ENCODE measurements at places on chromosomes 1 and 21. TPM values are rescaled to one million over a fixed set of nuclear protein-coding genes. Genes with fewer than 3 reads are reported as not detected.
A peak's percentile ranks its signal among the peaks of the same experiment; 100 is the strongest.

GRCh38 chr1:1079408-1080121 is 5.5 kb upstream of the RNF223 start:
- H3K36me3 ChIP-seq: peaks cover 11% of the 10 kb centered on the region
- no peaks in the 10 kb centered on the region for H3K27me3 ChIP-seq
- DNase-seq: peak; percentile 90
- peak overlapping the region; percentile 59 for H3K27ac ChIP-seq

DNA sequence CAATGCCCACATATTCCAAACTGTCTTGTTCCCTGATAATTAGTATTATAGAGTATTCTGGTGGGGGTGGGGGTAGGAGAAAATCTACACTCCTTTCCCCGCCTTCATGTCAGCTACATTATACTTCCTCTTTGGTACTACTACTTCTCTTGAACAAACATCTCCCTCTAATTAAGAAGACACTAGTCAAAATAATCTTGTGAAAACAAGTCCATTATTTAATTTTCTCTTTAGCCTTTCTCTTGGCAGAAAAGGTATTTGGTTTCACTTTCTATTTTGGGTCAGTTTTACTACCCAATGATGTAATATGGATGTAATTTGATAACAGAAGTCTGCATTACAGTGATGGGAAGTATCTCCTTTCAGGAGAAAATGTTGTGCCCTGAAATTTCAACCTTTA is 22.5 kb downstream of the NTMT2 start:
- no peaks in the 10 kb centered on the region for H3K4me1 ChIP-seq
- no peak overlapping the region for H3K27ac ChIP-seq
- H3K27me3 ChIP-seq: no peaks in the 10 kb centered on the region
- H3K36me3 ChIP-seq: no peaks in the 10 kb centered on the region
- DNase-seq: no peak
- H3K4me3 ChIP-seq: no peak overlapping the region

DNA sequence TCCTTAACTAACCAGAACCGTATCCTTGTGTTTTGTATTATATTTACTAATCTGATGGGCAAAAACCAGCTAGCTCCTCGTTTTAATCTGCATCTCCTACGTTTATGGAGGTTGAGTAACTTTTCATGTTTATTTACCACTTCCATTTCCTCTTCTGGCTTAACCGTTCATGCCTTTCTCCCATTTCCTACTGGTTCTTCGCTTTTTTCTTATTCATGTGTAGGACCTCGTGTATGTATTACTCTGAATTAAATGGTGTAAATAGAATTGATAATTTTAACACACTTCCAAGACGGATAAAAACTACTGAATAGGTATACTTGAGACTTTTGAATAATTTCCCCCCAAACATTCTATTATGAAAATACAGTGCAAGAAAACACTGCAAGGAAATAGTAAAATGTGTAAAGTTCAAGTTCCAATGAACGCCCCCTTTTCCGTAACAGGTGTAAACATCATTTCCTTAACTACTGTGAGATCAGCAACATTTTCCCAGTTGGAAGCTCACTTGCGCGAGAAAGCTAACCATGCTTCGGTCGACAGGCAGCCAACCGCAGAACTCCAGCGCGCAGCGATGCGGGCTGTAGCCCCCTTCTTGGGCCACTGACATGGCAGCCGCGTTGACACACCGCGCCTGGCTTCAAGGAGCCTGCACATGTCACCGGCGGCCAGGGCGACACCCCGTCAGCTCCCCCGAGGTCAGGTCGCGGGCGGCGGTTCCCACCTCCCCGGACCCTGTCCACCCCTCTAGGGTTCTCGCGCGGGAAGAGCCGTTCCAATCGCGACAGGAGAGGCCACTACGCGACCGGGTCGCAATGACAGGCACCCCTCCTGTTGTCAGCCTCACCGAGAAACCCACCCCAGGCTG is 816 bp downstream of the EDEM3 start:
- DNase-seq: peak; percentile 56
- H3K27ac ChIP-seq: peak overlapping the region; percentile 94
- no peaks in the 10 kb centered on the region for H3K27me3 ChIP-seq
- H3K4me3 ChIP-seq: peak overlapping the region; percentile 83
- peaks cover 23% of the 10 kb centered on the region for H3K4me1 ChIP-seq

DNA sequence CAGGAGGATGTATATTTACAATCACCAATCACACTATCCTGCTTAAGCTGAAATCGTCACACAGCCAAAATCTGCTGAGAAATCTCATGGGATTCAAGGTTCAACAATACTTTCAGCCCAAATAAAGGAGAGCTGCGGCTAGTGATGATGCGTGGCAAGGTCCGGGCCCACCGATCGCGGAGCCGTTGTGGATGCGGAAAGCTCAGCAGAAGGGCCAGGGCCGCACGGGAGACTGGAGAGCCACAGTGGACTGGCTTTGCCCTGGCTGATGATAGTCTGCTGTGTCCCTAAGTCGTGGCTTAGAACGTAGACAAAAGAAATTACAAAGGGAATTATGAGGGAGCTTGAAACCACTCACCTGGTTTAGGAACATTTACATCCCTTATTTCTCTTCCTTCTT is 48.0 kb upstream of the SSX2IP start:
- H3K4me3 ChIP-seq: no peak overlapping the region
- no peak overlapping the region for H3K27ac ChIP-seq
- H3K4me1 ChIP-seq: no peaks in the 10 kb centered on the region
- H3K27me3 ChIP-seq: no peaks in the 10 kb centered on the region
- H3K36me3 ChIP-seq: no peaks in the 10 kb centered on the region

DNA sequence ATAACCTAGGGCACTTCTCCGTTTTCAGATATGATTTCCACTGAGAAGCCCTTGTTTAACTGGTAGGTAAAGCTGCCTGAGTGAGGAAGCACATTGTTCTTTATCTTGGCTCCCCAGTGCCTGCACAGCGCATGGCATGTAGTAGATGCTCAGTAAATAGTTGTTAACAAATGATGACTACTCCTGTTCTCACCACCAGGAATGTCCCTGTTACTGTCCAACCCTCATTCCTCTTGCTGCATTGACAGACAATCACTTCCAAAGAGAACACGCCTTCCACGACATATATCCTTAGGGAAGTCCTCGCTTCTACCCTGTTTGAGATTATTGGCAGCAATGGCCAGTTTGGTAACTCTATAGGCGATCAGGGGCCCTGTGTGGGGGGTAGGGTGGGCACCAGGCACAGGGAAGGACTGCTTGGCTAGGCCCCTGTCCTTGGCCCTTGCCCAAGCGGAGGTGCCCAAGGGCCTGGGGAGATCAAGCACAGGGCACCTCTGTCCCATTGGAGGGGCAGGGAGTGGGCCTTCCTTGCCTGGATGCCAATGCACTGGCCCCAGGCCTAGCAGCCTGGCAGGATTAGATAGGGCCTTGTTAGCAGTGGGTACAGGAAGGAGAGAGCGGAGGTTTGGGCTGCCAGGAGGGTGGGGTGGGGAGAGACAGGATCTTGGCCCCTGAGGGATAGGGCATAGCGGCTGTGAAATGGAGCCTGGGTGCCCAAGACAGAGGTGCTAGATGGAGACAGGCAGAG is 10.2 kb downstream of the NES start:
- H3K4me3 ChIP-seq: no peak overlapping the region
- H3K27me3 ChIP-seq: no peaks in the 10 kb centered on the region
- no peaks in the 10 kb centered on the region for H3K36me3 ChIP-seq
- DNase-seq: no peak
- peak overlapping the region; percentile 85 for H3K27ac ChIP-seq
- H3K4me1 ChIP-seq: peaks cover 71% of the 10 kb centered on the region

- H3K27me3 ChIP-seq: no peaks in the 10 kb centered on the region
- H3K4me1 ChIP-seq: peaks cover 8% of the 10 kb centered on the region
- no peak overlapping the region for H3K27ac ChIP-seq
- no peak for DNase-seq
Observed at GRCh38 chr1:201685485-201685884, 143.5 kb upstream of the IPO9 start.

- H3K4me1 ChIP-seq: peaks cover 19% of the 10 kb centered on the region
- H3K27ac ChIP-seq: no peak overlapping the region
- no peak overlapping the region for H3K4me3 ChIP-seq
- H3K36me3 ChIP-seq: peaks cover 13% of the 10 kb centered on the region
- peaks cover 38% of the 10 kb centered on the region for H3K27me3 ChIP-seq
Observed at GRCh38 chr1:229436201-229436600, 2.3 kb upstream of the ACTA1 start.

DNA sequence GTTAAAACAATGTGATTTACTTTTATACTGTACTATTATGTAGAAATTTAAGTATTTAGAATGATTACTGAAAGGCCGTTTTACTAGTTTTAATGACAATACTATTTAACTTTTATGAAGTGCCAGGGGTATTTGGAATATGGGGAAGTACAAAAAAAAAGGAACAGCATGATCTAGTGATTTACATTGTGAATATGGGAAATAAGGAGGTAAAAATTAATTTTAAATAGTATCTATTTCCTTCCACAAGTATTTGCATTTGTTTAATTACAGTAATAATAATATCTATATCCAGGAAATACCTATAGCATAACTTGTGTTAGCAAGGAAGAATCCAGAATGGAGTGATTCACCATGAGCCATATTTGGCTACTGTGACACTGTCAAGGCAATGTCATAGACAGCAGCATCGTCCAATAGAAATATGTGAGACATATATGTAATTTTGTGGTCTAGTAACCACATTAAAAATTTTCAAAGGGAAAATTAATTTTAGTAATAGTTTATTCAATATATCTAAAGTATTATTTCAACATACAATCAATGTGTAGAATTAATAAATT is 22.0 kb downstream of the CNST start:
- H3K4me1 ChIP-seq: peaks cover 19% of the 10 kb centered on the region
- no peak for DNase-seq
- peaks cover 5% of the 10 kb centered on the region for H3K36me3 ChIP-seq
- peak overlapping the region; percentile 39 for H3K27ac ChIP-seq

- peaks cover 11% of the 10 kb centered on the region for H3K36me3 ChIP-seq
- peaks cover 37% of the 10 kb centered on the region for H3K4me1 ChIP-seq
- no peak for DNase-seq
Observed at GRCh38 chr1:226723657-226724532, 15.2 kb downstream of the ITPKB start.

GRCh38 chr1:88662723-88663122 is 21.4 kb upstream of the PKN2 start:
- H3K27me3 ChIP-seq: no peaks in the 10 kb centered on the region
- no peak overlapping the region for H3K4me3 ChIP-seq
- no peak for DNase-seq
- H3K4me1 ChIP-seq: no peaks in the 10 kb centered on the region
- no peak overlapping the region for H3K27ac ChIP-seq

DNA sequence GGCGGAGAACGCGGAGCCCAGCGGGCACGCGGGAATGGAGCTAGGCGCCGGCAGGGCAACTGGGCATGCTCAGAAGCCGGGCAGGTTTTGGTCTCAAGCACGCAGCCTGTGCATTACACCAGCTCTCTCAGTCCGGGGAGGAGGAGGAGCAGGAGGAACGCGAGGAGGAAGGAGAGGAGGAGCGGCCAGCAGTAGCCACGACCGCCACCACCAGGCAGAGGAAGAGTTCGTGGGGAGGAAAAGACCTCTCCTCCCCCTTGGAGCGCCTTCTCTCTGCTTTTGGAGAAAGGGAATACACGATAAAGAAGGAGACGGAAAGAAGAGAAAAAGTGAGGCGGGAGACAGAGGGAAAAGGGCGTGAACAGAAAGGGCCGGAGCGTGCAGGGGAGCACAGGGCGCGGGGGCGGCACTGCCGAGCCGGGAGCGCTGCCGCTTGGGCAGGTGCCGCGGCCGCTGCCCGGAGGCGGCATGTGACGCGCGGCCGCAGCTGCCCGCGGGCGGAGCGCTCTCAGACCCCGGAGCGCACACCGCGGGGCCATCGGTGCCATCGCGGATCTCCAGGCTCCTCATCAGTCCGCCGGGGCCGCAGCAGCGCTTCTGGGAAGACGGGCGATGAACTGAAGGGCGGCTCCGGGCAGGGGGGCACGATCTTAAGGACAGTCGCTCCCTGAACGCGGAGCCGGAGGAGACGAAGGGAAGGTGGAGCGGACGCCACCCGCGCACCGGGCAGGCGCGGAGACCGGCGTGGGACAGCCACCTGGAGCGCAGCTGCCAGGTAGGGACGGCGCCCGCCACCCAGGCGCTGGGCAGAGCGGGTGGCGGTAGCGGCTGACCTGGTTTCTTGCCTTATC is at the start of gene CHRM3:
Gene CHRM3 (plus strand): TSS at position 116 of the 851 bp plus-strand sequence. CDS start 520,884 bp downstream, outside the sequence.
- peak within 1 kb of the TSS; percentile 26 for H3K4me3 ChIP-seq
- peaks cover 20% of the 10 kb centered on the region for H3K27me3 ChIP-seq
- no peaks in the 10 kb centered on the region for H3K36me3 ChIP-seq
- no peak within 1 kb of the TSS for H3K27ac ChIP-seq
- H3K4me1 ChIP-seq: peaks cover 26% of the 10 kb centered on the region
- DNase-seq: peak; percentile 83

GRCh38 chr1:111513410-111514020 is 10.1 kb upstream of the ADORA3 start:
- no peaks in the 10 kb centered on the region for H3K36me3 ChIP-seq
- no peaks in the 10 kb centered on the region for H3K27me3 ChIP-seq
- H3K4me3 ChIP-seq: no peak overlapping the region
- DNase-seq: no peak

DNA sequence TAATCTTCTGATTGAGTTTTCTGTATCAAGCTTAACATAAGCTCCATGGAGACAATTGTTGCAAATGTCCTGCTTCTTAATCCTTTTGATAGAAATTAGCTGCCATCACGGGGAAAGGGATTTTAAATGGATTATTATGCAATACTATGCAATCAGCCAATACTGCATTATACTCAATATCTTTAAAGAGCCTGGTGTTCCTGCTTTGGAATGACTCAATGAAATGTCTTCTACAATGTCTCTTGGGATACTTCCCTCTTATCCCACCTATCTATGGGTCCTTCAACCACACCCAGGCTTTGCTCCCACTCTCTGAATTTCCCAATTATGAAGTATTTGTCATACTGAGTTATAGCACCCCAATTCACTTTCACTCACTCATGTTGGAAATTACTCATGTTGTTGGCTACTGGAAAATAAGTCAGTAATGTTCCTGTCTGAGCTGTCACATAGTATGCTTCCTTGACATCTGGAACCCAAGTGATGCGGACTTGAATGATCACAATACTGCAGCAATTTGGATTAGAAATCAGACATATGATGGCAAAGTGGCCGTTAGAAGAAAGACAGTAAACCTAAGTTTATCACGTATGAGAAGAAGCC is 85.0 kb downstream of the TPR start:
- H3K36me3 ChIP-seq: no peaks in the 10 kb centered on the region
- no peaks in the 10 kb centered on the region for H3K27me3 ChIP-seq
- no peak for DNase-seq
- no peak overlapping the region for H3K4me3 ChIP-seq

DNA sequence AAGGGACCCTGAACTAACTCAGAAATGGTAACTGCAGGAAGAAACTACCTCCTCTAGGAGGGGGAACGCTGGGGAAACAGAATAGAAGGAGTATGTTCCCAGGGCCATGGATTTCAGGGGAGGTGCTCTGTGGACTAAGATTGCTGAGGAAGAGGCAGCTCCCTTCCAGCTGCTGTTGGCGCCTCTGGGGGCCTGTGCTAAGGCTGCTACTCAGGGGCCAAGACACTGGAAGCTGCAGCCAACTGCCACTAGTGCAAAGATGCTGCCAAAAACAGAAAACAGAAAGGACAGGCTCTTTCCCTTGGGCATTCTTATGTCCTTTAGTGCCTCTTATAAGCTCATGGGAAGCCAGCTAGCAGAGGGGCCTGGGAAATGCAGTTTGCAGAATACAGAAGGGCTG is 58.0 kb upstream of the SGIP1 start:
- no peaks in the 10 kb centered on the region for H3K27me3 ChIP-seq
- no peak for DNase-seq
- H3K4me1 ChIP-seq: no peaks in the 10 kb centered on the region
- H3K4me3 ChIP-seq: no peak overlapping the region
- H3K27ac ChIP-seq: no peak overlapping the region

CYYR1 gene
- 9.9 TPM for total RNA-seq

AGT gene
- 1.7 TPM for total RNA-seq

PKLR gene
- total RNA-seq: 0.14 TPM

MYBPH gene
- 0.15 TPM for total RNA-seq

CELA2A gene
- total RNA-seq: 0.83 TPM

CA6 gene
- not detected for total RNA-seq

TNFRSF18 gene
- 3.4 TPM for total RNA-seq

SPRR2F gene
- not detected for total RNA-seq

CD160 gene
- total RNA-seq: 0.89 TPM
